Chondrocyte (in vitro differentiated cells): ENCODE measurements at places on chromosomes 12 and 14. TPM values are rescaled to one million over a fixed set of nuclear protein-coding genes. Genes with fewer than 3 reads are reported as not detected.

Gene CRIP1
- total RNA-seq = 38.7 to 181 TPM (median 174 TPM) in 3 replicates

Gene TCL1A
- not detected in 3 replicates for total RNA-seq

Gene KCNMB4
- 2.9 to 3.7 TPM (median 3.3 TPM) in 3 replicates for total RNA-seq

Gene ANO4
- total RNA-seq = 6.5 to 11.0 TPM (median 9.2 TPM) in 3 replicates

Gene KRT72
- total RNA-seq = not detected in 3 replicates

Gene AP4S1
- total RNA-seq = 4.4 to 8.5 TPM (median 5.3 TPM) in 3 replicates

Gene TAS2R31
- total RNA-seq = 1.1 to 3.8 TPM (median 1.7 TPM) in 3 replicates

Gene CELA1
- not detected in 3 replicates for total RNA-seq

Gene RNASE7
- not detected in 3 replicates for total RNA-seq

Gene RTN1
- 0.32 to 0.44 TPM (median 0.34 TPM) in 3 replicates for total RNA-seq

Gene GPR84
- total RNA-seq = not detected in 3 replicates

Gene TAS2R46
- total RNA-seq = 0.51 to 1.1 TPM (median 0.70 TPM) in 3 replicates

Gene HPD
- total RNA-seq = not detected in 3 replicates

Gene KRT7
- total RNA-seq = 187 to 277 TPM (median 266 TPM) in 3 replicates

Gene P2RX2
- not detected in 3 replicates for total RNA-seq

Gene TROAP
- 4.0 to 6.5 TPM (median 6.2 TPM) in 3 replicates for total RNA-seq

Gene RGS6
- 0.12 to 0.17 TPM in 2 of 3 replicates, not detected in the other for total RNA-seq

Gene DLST
- total RNA-seq = 70.4 to 78.0 TPM (median 74.5 TPM) in 3 replicates

Gene ERBB3
- 0.52 to 1.7 TPM (median 1.4 TPM) in 3 replicates for total RNA-seq

Gene KRT2
- not detected in 3 replicates for total RNA-seq

Gene HOXC10
- not detected in 3 replicates for total RNA-seq

Gene SYNE3
- total RNA-seq = 21.4 to 22.3 TPM (median 22.0 TPM) in 3 replicates

Gene MAGOHB
- total RNA-seq = 32.7 to 40.9 TPM (median 35.8 TPM) in 3 replicates

Gene RNASE2
- not detected in 3 replicates for total RNA-seq

Gene LRP1-AS
- total RNA-seq = not detected in 3 replicates

Gene MARS1
- total RNA-seq = 176 to 350 TPM (median 331 TPM) in 3 replicates

Gene PTGDR
- 0.07 TPM in 1 of 3 replicates, not detected in the others for total RNA-seq

Gene RERG
- 10.1 to 64.8 TPM (median 10.8 TPM) in 3 replicates for total RNA-seq

Gene ART4
- 0.17 to 0.37 TPM in 2 of 3 replicates, not detected in the other for total RNA-seq

Gene GPR162
- 3.2 to 4.6 TPM (median 4.2 TPM) in 3 replicates for total RNA-seq

Gene SDR9C7
- total RNA-seq = not detected in 3 replicates

Gene CCDC175
- total RNA-seq = not detected in 3 replicates

Gene IFNG-AS1
- 0.18 to 0.20 TPM in 2 of 3 replicates, not detected in the other for total RNA-seq

Gene LAG3
- 0.56 to 1.7 TPM (median 1.0 TPM) in 3 replicates for total RNA-seq

Gene ATP2A2
- total RNA-seq = 163 to 218 TPM (median 216 TPM) in 3 replicates

Gene GALNT8
- 0.51 to 1.7 TPM (median 1.4 TPM) in 3 replicates for total RNA-seq

Gene ZDHHC22
- 0.13 to 0.30 TPM (median 0.15 TPM) in 3 replicates for total RNA-seq

Gene BMAL2
- 9.0 to 12.0 TPM (median 11.6 TPM) in 3 replicates for total RNA-seq

Gene KRT4
- 0.41 to 0.90 TPM in 2 of 3 replicates, not detected in the other for total RNA-seq

Gene OASL
- not detected in 3 replicates for total RNA-seq

Gene TAS2R9
- 0.53 TPM in 1 of 3 replicates, not detected in the others for total RNA-seq

Gene VWF
- 0.05 to 0.08 TPM (median 0.07 TPM) in 3 replicates for total RNA-seq
